ENCODE measurements at places on chromosomes 12 and 14.

GRCh38 chr12:127570793-127571360 is 696.1 kb upstream of the TMEM132C start:
- peak; percentile 24 for DNase-seq

GRCh38 chr14:21208554-21208953 is 52.7 kb upstream of the OR5AU1 start:
- no peak for DNase-seq

- DNase-seq = peak; percentile 43
Observed at GRCh38 chr14:95516554-95517181, at the start of gene SYNE3. TSS of gene SYNE3 (minus strand) at chr14:95516650. CDS start at chr14:95475821, 40,829 bp downstream.

DNA sequence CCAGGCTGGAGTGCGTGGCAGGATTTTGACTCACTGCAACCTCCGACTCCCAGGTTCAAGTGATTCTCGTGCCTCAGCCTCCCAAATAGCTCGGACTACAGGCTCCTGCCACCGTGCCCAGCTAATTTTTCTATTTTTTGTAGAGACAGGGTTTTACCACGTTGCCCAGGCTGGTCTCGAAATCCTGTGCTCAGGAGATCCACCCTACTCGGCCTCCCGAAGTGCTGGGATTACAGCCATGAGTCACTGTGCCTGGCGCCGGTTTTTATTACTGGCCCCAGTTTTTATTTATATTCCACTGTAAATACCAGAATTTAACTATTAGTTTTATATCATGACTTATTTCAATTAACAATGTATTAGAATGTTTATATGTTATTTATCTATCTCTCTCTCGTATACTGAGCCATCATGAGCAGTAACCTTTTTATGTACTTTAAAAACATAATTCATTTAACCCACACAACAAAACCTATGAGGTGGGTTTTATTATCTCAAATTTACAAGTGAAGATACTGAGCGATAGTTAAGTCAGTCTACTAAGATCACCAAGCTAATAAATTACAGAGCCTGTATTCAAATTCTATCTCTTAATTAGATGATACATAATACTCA is 47.8 kb downstream of the HECTD1 start:
- peak; percentile 13 for DNase-seq

- DNase-seq = no peak
Observed at GRCh38 chr12:130571089-130571488, 145.0 kb downstream of the RIMBP2 start.

GRCh38 chr14:56221382-56222128 is 103.3 kb downstream of the PELI2 start:
- no peak for DNase-seq

DNA sequence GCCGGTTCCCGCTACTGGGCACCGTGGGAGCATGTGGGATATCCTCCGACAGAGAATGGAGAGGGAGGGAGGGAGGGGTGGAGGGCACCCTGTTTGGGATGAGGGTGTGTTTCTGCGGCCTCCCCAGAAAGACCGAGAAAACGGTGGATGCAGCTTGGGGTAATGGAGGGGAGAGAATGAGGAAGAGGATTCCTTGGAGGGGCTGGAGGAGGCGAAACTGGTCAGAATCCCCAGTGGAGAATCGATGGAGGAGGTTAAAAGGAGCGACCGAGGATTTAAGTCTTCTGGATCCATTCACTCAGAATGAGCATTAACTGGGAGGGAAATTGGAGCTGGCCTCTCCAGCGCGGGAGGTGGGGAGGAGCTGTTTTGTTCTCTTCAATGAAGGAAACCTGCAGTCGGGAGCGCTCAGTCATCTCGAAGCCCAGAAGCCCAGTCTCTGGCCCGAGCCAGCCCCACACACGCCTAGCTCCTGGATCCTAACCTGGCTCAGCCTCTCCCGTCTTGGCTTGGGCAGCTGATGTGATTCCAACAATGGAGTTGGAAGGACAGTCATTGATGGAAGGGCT is 581 bp downstream of the ARG2 start:
- no peak for DNase-seq

DNA sequence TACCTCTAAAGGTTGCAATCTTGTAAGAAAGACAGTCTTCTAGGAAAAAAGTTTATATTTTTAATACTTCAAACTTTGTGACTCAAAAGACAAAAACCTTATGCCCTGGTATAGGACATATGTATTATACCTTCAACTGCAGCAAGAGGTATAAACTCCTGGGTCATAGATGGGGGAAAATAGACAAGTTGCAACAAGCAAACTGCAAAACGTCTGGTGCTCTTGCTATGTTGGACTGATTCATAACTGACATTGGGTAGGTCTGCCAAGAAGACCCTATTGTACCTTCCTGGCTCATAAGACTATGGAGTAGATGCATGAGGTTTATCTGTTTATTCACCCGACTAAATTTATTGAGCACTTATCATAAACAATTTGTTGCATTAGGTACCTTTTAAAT is 40.9 kb downstream of the BEST3 start:
- no peak for DNase-seq

GRCh38 chr14:74638066-74638465 is 26.0 kb upstream of the LTBP2 start:
- no peak for DNase-seq

- no peak for DNase-seq
Observed at GRCh38 chr12:82517027-82517426, 158.7 kb downstream of the METTL25 start.

- no peak for DNase-seq
Observed at GRCh38 chr12:68326716-68327115, 5.4 kb downstream of the MDM1 start.

- DNase-seq = peak; percentile 36
Observed at GRCh38 chr12:26699237-26699636, 133.8 kb downstream of the ITPR2 start.

DNA sequence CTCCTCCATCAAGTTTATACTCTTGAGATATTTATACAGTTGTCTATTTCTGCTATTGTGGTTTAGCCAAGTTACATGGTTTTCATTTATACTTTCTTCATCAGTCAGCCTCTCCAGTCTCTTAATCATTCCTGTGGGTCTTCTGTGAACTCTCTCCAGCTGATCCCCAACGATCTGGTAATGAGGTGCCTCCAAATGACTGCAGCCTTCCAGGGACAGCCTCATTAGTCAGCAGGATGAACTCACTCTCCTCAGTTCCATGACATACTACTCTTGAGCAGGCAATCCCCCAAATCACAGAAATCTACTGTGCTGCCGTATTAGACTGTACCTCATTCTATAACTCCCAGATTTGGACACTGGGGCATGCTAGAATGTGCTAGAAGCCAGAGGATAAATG is 15.3 kb downstream of the AREL1 start:
- peak; percentile 87 for DNase-seq

GRCh38 chr12:7075939-7076338 is 15.4 kb downstream of the C1S start:
- peak; percentile 74 for DNase-seq

All from fibroblast of skin of right quadriceps (primary cell).